ELR (cell line): ENCODE measurements at places on chromosomes 1 and 21.

GRCh38 chr1:1181938-1182410, 8.3 kb downstream of the TTLL10 start:
- DNase-seq, result no peak

DNA sequence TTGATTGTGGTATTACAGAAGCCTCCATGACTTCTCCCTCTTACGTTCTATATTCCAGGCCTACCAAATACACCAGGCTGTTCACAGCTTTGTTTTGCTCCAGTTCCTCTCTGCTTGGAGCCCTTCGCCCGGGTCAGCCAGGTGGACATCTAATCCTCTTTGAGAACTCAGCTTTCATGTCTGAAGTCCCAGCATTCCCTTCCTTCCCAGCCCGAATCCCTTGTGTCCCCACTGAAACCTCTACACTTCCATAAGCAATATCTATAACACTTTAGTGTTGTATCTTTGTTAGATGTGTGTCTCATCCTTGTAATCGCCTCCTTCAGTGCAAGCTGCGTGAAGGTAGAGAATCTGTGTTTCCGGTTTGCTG, 1.9 kb downstream of the RNF11 start:
- DNase-seq, result peak; percentile 28

- DNase-seq, result peak; percentile 63
These were observed 9.1 kb upstream of the MTFR1L start for GRCh38 chr1:25810341-25811299.

DNA sequence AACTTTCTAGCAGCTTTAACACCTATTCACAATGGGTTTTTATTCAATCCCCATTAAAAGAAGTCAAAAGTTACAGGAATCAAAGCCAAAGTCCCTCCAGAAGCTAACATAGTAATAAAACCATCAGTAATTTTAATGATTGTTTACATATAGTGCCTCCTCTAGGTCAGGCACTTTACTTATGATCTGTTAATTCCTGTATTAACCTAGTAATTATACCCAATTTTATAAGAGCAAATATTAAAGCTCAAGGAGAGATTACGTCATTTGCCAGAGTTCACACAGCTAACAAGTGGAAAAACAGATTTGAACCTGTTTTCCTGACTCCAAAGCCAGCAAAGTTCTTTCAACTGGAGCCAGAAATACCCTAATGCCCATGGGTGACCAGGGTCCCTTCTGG, 112.9 kb upstream of the F3 start:
- DNase-seq, result no peak

GRCh38 chr1:214552174-214552608, 789 bp upstream of the PTPN14 start:
- peak; percentile 84 for DNase-seq

DNA sequence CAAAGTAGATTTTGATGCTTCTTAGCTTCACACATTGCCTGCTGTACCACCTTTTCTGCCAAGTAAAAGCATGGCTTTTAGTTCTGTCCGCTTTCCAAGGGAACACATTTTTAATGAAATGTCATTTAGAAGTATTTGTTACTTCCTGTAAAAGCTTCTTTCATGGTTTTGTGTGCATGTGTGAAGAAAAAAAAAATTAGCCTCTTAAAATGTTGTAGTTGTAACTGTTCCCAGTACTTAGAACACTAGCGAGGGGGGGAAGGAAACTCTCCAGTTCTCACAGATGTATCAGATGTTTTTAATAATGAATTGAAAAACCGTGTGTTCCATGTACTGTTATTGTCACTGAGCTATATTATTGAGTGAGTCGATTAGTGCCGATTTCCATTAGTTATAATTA, 568.3 kb upstream of the ADGRL2 start:
- no peak for DNase-seq

- peak; percentile 94 for DNase-seq
These were observed 57.5 kb upstream of the EPS8L3 start for GRCh38 chr1:109821221-109821669.

GRCh38 chr1:6448749-6449631, 17.0 kb downstream of the TNFRSF25 start:
- peak; percentile 31 for DNase-seq

DNA sequence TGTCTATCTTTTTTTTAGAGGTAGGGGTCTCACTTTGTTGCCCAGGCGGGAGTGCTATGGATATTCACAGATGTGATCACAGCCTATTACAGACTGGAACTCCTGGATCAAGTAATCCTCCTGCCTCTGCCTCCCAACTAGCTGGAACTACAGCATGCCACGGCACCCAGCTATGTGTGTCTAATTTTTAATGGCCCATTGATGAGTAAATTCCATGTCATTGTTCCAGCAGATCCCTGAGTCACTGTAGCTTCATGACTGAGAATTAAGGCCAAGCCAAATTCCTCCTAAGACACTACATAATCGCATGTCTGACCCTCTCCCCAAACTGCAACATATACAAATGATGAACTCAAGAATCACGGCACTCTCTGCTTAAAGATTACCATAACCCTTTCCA, 84.2 kb upstream of the RGS2 start:
- peak; percentile 92 for DNase-seq

DNA sequence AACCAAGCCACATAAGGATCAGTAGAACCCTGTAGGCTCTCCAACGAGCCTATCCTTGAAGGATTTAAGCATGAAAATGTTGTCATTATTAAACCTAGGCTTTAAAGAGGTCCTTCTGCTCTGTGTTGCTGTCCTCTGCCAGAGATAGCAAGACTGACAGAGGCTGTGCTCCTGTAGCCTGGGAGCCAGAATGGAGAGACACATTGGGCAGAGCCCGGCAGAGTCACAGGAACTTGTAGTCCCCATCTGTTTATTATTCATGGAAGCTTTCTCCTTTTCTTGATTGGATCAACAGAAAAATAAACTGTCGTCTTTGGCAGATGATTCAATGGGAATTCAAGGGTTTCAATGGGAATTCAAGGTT, 19.2 kb upstream of the SLAMF1 start:
- DNase-seq, result no peak

GRCh38 chr1:246450611-246451251, 56.3 kb downstream of the SMYD3 start:
- DNase-seq, result peak; percentile 58

- no peak for DNase-seq
These were observed 11.4 kb downstream of the GGPS1 start for GRCh38 chr1:235339746-235340145.

DNA sequence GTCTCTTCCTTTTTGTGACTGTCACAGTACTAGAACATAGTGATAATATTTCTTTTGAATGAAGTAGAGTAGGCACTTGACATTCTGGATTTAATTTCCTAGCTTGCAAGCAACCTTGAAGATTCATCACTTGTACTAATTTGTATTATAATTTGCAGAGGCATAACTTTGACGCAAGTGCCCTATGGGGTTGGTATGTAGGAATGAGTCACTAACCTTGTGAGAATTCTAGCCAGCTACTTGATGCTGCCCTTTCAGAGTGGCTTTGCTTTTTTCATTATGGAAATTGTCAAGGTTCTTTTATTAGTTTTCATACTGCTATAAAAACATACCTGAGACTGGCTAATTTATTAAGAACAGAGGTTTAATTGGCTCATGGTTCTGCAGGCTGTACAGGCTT, 13.7 kb upstream of the DPH5 start:
- DNase-seq, result peak; percentile 54

- DNase-seq, result no peak
These were observed 20.3 kb upstream of the CSF1 start for GRCh38 chr1:109890115-109890953.

- no peak for DNase-seq
These were observed 22.1 kb downstream of the AIM2 start for GRCh38 chr1:159054427-159054826.

DNA sequence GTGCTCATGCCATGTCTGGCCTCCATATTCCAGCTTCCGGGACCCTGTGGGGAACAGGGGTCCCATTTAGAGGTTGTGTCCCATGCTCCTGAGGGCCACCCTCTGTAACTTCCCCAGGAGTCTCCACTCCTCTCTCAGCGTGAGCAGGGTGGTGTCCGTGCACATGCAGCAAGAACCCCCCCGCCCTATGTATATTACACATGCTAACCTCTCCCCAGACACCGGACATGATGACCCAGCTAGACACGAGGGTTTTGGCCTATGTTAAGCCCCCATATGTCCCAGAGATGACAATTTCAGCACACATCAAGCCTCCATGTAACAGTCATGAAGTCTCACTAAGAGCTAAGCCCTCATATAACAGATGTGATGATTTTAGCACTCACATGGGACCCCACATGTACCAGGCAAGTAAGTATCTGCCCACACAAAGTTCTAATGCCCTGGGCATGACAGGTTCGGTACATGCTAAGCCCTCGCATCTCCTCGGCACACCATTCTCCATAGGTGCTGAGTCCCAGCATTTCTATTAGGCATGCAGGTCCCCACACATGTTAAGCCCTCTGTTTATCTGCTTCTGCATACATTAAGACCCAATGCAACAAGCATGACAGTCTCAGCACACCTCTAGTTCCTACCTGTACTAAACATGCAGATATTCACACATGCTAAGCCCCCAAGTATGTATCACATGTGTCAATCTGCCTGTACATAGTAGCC, 7.1 kb downstream of the FHL3 start:
- DNase-seq, result no peak

- DNase-seq, result peak; percentile 73
These were observed 12.3 kb upstream of the IFNLR1 start for GRCh38 chr1:24199291-24199900.

DNA sequence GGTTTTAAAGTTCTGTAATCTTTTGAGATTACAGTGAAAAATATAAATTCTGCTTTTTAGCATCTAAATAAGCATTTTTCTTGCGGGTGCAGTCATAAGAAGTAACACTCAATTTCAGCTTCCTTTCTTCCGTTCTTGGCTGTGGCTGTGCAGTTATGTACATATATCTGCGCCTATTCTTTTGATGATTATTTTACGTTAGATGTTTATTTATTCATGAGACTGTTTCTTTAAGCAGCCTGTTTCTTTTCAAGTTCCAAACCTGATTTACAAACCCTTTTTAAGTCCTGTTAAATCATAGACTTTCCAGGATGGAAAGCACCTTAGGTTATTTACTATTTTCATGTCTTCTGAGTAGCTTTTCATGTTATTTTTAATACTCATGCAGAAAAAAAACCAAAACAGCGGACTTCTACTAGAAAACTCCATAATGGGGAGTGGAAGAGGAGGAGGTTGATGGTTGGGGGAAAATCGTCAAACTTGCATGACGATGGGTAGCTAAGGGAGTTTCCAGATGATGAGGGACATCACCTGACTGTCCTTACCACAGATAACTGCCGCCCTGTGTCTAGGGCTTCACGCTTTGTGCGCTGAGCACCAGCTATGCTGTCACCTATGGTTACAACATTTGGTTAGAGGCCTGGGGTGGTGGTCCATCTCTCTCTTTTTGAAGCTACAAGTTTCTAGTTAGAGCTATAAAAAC, 2.6 kb downstream of the PRDM2 start:
- DNase-seq, result no peak

DNA sequence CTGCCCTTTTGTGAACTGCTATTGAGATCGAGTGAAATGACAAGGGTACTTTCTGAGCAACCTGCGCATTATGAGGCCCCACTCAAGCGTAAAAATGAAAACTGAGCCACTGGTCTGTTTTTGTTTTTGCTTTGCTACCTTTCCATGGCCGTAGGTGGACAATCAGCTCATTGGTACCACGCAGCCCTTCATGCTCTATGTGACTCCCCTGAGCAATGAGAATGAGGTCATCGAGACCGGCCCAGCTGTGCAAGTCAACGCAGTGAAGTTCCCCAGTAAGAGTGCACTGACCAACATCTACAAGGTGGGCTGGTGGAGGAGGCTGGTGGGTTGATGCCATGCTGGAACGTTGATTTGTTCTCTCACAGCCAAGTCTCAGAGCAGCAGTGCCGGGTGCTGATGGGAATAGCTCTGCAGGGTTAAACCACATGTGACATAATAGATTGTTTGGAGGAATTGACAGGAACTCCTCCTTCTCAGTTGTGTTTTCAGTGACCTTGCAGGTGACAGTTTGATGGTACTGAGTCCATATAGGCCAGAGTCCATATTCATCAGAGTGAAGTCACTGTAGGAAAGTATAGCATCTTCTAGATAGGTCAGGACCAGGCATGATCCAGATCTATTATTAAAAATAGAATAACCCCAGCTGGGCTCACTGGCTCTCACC, 170.3 kb downstream of the VPS13D start:
- DNase-seq, result no peak

DNA sequence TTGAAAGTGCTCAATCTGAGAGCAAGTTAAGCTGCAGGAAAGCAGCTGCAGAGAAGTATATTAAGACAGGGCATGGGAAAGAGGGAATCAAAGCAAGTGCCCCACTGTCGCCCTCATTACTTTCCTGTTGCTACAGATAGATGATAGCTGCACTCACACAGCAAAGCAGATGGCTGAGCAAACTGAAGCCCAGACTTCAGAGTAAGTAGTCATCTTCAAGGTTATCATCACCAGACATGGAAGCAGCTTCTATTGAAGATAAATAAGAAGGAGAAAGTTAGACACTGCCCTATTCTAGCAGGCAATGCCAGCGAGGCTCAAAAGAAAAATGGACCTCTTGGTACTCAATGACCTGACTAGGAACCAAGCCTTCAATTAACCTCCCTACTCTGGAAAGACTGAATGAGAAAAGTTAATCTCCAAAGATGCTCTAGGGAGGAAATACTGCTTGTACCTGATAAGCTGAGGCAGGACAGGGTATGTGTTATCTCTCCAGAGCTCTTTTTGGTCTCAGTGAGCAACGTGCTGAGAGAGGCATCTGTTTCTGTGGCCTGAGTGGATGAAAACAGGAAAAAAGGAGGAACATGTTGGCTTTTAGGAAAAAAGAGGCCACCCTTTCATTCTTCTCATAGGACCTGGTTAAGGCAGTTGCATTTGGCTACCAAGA, 11.1 kb upstream of the MRPL9 start:
- DNase-seq, result no peak

GRCh38 chr1:1299686-1300351, 7.9 kb downstream of the ACAP3 start:
- peak; percentile 28 for DNase-seq

DNA sequence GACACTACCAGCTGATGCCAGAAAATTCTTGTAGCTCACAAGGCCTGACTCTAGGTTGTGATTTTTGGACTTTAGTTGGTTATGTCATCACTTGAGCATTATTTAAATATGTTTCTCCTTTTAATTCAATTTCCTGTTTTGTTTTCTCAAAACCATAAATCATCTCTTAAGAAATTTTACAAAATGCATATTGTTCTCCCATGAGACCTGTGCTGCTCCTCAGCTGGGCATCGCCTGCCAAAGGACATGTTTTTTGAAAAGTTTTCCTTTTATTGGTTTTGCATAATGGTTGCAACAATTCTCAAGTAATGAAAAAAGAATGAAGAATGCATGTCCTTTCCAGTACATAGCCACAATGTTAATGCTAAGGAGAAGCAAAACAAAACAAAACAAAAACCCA, 204.7 kb upstream of the LYPLAL1 start:
- DNase-seq, result no peak
